ENCODE measurements at places on chromosomes 1 and 21. TPM values are rescaled to one million over a fixed set of nuclear protein-coding genes. Genes with fewer than 3 reads are reported as not detected.
A peak's percentile ranks its signal among the peaks of the same experiment; 100 is the strongest.

DNA sequence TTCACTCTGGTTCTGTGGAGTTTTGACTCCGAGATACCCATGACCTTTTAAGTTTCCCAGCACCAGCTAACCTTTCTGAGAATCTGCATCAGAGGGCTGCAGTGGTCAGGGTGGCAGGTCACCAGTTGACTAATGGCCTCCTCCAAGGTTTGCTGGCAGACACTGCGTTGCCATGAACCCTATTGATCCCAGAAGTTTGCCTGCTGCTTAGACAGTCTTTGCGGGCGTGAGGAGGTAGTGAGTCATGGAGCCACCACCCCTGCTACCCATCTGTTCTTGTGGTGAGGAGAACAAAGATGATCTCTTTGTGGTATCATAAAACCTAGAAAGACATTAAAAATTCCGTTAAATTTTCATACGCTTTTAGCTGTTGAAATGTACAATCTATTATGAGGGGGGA, 180.4 kb downstream of the FGGY start:
- DNase-seq: no peak

- no peak for DNase-seq
These were observed 88.4 kb downstream of the PDE4B start for GRCh38 chr1:65881067-65881594.

DNA sequence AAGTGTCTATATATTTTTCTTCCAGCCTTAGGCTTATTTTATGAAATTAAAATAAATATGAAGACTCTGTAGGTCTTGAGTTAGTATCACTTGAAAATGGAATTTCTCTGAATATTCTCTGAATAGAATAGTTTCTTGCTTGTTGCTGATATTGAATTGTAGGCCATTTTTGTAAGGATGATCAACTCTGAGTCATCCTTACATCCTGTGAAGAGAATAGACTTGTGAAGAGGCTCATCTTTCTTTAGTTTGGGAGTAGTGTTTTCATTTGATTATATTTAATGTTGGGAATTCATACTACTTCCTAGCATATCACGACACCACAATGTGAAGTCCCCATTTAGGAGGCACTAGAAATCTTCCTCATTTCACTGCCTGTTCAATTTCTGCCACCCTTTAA, 27.5 kb upstream of the CD1D start:
- no peak for DNase-seq

GRCh38 chr1:202619505-202619904, 90.7 kb downstream of the SYT2 start:
- no peak for DNase-seq

- no peak for DNase-seq
These were observed 11.2 kb downstream of the CSDE1 start for GRCh38 chr1:114746450-114747121.

GRCh38 chr1:15346346-15347030, 63.2 kb upstream of the EFHD2 start:
- no peak for DNase-seq

DNA sequence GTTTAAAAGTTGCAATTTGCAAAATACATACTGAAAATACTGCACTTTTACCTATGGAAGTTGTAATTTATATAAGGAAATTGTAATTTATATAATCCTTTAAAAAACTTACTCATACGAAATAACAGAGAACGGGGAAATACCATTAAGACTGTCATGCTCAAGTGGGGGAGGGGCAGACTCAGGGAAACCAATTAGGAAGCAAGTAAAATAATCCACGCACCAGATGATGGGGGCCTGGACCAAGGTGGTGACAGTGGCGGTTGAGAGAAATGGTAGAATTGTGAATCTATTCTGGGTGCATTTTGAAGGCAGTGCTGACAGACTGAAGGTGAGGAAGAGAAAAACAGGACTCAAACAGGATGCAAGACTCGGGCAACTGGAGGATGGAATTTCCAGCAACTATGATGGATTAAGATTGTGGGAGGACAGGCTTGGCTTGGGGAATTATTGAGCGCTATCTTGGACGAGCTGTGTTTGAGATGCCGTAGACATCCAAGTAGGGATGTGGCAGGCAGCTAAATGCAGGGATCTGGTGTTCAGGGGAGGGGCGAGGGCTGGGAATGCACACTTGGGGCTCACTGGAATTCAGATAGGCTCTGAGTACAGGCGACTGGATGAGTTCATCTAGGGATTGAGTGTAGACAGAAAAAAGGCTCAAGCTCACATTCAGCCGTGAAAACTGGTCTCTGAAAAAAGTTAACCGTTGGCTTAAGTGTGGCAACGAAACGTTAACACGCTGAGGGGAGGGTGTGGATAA, 977 bp downstream of the LCA5L start:
- DNase-seq: peak; percentile 6

TRIM63 gene
- not detected for total RNA-seq

STIL gene
- total RNA-seq: 4.6 TPM

MIXL1 gene
- total RNA-seq: 1.6 TPM

FOXD2 gene
- total RNA-seq: 0.27 TPM

Data from hematopoietic multipotent progenitor cell (in vitro differentiated cells).